Activated gamma-delta T cell treated with anti-CD3 and anti-CD28 coated beads, Interleukin-2, amount 50 U/mL, for 16 hours (primary cell): ENCODE measurements at places on chromosomes 11 and 22.

GRCh38 chr11:94708642-94709041 is 59.5 kb upstream of the AMOTL1 start:
- DNase-seq = no peak

- peak; percentile 67 for DNase-seq
Observed at GRCh38 chr11:58567889-58568512, 7.7 kb downstream of the LPXN start.

- no peak for DNase-seq
Observed at GRCh38 chr11:127383026-127383425, 382.5 kb upstream of the KIRREL3 start.

GRCh38 chr11:73883856-73884255 is 7.1 kb downstream of the PAAF1 start:
- DNase-seq = no peak

DNA sequence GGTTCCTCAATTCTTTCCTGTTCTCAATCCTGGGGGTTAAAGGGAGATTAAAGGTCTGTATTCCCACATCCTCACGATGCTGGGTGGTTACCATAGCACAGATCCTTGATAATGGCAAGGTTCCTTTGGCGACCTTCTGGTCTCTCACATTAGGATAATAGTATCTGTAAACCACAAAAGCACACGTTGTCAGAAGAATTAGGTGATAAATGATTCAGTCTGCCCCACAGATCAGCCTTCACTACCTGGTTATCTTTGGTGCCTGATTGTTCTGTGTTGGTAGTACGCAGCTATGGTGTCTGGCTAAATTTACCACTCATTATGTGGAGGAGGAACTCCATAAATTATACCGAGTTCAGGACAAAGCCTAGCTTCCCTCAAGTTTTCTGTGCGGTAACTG is 78.4 kb downstream of the C2CD3 start:
- DNase-seq = no peak

DNA sequence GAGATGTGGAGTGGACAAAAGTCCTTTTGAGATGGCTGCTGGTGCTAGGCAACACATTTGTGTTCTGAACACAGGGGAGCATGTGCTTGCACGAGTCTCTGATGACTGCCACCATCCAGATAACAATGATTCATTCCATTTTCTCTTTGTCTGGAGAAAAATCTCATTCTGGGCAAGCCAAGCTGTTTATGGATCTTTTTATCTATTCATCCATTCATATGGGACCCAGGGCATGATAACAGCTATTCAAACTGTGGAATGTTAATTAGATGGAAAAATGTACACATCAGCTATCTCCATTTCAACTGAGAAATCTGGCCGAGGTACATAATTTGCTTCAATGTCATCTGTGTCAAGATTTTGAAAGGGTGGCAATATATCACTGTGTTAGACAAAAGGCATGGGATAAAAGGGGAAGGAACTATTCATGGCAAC is 117.5 kb upstream of the ZBED5 start:
- DNase-seq = no peak

DNA sequence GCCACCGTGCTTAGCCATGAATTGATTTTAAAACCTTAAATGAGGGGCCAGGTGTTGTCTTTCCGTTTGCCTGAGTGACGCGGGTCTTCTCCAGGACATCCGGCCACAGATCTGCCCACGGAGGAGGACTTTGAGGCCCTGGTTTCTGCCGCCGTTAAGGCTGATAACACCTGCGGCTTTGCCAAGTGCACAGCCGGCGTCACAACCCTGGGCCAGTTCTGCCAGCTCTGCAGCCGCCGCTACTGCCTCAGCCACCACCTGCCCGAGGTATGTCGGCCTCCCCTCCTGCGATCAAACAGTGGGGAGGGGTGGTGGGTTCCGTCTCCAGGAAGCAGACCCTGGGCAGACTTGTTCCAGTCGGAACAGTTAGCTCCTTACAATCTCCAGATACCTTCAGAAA is 34.4 kb downstream of the IGHMBP2 start:
- no peak for DNase-seq

- DNase-seq = no peak
Observed at GRCh38 chr22:45276507-45277105, 8.1 kb upstream of the UPK3A start.

DNA sequence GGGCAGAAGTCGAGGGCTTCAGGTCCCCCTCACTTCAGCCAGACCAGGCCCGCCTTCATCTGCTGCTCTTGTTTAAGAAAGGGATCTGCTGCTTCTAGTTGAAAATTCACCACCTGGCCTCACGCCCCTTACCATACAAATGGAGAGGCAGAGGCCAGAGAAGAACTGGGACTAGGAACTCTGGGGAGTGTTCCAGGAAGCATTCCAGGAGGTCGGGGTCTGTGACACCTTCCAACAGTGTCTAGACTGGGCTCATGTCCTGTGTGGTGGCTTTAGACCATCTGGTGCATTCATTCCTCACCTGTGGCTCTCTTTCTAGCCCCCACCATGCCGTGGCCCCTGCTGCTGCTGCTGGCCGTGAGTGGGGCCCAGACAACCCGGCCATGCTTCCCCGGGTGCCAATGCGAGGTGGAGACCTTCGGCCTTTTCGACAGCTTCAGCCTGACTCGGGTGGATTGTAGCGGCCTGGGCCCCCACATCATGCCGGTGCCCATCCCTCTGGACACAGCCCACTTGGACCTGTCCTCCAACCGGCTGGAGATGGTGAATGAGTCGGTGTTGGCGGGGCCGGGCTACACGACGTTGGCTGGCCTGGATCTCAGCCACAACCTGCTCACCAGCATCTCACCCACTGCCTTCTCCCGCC is 12.3 kb downstream of the TSKU start:
- no peak for DNase-seq

- DNase-seq = no peak
Observed at GRCh38 chr11:55697817-55698216, 35.8 kb downstream of the OR4C6 start.

DNA sequence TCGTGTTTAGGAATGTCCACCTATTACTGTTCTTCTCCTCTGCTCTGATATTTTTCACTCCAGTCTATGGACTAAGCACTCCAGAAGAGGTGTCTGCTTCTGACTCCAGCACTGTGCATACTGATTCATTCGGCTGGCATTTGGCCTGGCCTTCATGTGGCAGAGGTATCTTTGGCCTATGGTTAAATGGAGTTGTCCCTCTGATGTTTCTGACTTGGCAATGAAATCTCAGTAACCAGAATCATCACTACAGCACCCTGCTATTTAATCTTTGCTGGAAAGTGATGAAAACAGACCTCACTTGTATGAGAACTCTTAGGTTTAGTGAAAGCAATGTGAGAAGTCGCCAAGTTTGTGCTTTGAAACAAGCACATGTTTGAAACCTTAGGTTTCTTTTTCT is 155.2 kb downstream of the MAML2 start:
- DNase-seq = no peak

DNA sequence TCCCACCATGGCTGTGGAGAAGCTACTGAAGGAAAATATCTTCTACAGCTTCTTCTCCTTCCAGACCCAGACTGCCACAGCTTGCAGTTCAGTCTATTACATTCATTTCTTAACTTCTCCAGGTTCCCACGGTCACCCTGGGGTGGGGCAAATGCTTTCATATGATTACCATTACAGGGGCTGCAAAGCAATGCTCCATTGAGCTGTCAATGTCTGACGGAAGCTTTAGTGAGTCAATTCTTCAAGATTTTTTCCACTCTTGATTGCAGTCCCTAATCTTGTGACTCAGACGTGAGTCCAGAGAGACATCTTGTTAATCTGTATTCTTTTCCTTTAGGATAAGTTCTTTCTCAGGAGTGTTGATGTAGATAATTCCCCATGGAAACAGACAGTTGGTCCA is 233.4 kb upstream of the DDI1 start:
- DNase-seq = no peak

DNA sequence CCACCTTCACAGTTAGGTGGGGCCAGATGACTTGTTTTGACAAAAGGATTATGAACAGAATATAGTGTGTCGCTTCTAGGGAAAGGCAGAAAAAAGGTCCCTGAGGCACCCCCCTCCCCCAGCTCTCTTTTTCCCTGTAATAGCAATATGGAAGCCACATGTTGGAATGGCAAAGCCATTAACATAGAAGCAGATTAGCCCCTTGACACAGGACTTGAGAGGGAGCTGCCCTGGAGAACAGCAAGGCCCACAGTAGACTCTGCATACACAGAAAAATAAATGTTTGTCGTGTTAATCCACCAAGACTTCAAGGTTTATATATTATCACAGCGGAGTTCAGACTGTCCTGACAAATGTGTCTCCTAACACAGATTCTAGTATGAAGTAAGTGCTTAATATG is 1222.9 kb downstream of the LRRC4C start:
- DNase-seq = no peak

- no peak for DNase-seq
Observed at GRCh38 chr11:116229236-116229970, 543.4 kb downstream of the BUD13 start.

DNA sequence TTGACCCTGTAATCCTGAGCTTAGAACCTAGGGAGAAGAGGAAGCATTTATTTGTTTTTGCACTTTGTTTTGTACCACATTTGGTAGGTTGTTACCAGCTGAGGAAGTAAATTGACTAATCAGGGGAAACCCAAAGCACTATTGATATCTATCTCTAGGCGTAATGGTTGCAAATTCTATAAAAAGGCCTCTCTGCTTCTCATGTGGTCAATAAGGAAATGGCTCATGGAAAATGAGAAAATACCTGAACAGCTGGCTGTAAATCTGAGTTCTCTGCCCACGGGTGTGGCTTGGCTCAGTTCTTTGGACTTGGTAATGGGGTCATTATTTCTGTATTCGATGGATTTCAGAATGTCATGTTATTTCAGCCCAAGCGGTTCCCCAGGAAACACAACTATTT is 42.4 kb downstream of the BARX2 start:
- no peak for DNase-seq

DNA sequence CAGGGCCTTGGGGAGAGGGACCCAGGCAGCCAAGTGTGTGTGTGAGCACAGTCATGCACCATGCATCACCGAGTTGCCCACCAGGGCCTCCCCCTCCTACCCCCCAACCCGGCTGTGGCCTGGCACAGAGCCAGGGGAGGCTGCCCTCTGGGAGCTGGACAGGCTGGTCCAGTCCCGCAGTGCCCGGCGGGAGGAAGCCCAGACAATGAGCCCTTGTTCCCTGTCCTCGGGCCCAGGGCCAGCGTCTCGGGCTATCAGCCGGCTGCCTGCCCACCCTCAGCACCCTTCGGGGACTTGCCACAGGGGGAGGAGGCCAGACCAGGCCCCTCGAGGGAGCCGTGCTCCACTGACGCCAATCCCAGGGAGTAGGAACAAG is 4.5 kb downstream of the LRRC75B start:
- DNase-seq = no peak

- no peak for DNase-seq
Observed at GRCh38 chr11:26297189-26297975, 34.5 kb upstream of the ANO3 start.

DNA sequence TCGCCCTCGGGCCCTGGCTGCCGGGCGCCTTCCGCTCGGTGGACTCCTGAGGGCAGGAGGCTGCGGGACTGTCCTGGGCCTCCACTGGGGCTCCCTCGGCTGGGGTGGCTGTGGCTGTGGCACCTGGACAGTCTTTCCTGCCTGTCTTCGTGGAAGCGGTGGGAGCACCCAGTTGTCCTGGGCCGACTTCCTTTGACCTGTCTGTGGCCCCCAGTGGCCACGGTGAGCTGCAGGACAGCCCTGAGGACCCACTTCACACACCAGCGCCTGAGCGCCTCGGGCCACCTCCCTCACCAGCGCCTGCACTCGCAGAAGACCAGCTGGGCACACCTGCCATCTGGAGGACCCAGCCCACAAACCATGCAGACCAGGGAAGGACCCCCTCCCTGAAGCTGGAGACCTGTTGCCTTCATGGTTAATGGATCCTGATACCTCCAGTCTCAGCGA is 1.8 kb upstream of the EPS8L2 start:
- DNase-seq = no peak

DNA sequence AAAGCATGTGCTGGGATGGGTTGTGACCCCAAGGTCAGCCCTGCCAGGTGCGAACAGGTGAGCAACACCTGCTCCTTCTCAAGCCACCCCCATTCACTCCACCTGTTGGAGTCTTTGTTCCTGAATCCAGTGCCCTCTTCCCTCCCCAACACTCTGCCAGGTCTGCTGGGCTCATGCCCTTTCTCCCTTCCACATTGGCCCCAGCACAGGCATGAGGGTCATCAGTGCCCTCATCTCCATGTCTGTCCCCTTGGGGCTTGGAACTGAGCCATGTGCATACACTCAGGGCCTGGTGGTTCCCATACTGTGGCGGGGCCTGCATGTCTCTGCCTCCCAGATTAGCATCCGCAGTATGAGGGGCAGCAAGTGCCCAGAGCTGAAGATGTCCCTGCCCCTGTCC is 19.1 kb downstream of the RFPL2 start:
- DNase-seq = no peak

DNA sequence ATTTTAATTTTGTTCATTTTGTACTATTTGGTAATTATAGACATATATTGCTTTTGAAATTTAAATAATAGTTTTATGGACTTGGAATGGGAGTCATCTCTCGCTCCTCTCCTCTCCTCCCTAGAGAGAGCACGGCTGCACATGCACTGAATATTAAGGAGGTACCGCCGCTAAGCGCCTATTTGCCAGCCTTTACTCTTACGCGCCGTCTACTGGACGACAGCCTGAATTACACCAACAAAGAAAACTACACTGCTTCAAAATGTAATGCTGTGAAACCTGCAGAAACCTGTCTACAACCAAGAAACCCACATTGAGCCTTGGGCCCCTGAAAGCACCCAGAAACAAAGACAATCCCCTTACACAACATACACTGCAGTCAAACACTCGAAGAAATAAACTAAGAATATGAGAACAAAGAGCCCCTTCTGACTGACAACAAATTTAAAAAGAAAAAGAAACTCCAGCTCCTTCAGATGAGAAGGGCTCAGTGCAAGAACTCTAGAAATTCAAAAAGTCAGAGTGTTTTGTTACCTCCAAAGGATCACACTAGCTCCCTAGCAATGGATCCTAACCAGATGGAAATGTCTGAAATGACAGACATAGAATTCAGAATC is 737.2 kb downstream of the LRRC4C start:
- DNase-seq = no peak

DNA sequence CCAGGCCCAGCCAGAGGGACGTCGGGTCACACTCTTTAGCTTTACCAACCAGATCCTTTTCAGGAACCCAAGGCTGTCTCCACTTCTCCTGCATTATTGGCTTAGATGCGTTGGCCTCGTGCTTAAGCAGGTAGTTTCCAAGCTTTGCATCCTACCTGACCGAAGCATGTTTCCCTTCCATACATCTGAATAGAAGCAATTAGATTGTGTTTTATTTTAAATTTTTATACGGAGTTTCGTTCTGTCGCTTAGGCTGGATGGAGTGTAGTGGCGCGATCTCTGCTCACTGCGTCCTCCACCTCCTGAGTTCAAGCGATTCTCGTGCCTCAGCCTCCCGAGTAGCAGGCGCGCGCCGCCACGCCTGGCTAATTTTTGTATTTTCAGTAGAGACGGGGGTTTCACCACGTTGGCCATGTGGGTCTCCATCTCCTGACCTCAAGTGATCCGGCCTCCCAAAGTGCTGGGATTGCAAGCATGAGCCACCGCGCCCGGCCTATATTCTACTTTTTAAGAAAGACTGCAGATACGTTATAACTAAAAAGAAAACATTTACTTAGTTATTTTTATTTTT is 677 bp downstream of the DYNC2H1 start:
- DNase-seq = no peak
